ENCODE measurements at places on chromosomes 2 and 18.

DNA sequence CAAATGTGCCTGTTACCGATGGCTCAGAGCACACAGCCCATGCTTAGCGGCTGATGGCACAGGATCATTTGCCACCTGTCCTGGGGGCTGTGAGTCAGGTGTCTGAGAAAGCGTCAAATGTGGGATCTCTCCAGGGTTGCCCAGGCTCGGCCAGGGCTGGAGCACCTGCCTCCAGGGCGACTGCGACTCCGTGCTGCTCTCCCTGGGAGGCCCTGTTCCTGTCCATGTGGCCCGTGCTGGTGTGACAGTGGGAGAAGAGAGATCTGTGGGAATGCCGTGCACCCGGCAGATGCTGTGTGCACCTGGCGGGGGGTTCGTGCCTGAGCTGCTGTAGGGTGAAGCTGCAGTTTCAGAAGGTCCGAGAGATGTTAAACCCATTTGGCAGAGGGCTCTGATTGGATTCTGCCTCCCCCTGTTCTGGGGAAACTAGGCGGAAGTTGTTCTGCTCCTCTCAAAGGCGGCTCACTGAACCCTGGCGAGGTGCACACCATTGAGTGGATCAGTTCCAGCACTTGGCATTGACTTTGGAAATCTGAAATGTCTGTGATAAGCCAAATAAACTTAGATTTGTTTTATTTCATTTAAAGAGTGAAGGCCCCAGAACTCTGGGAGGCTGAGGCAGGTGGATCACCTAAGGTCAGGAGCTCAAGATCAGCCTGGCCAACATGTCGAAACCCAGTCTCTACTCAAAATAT lies 34.7 kb upstream of the TPO start:
- H3K4me1 ChIP-seq = no peaks in the 10 kb centered on the region
- H3K27me3 ChIP-seq = no peaks in the 10 kb centered on the region
- H3K4me3 ChIP-seq = no peak overlapping the region
- DNase-seq = no peak

DNA sequence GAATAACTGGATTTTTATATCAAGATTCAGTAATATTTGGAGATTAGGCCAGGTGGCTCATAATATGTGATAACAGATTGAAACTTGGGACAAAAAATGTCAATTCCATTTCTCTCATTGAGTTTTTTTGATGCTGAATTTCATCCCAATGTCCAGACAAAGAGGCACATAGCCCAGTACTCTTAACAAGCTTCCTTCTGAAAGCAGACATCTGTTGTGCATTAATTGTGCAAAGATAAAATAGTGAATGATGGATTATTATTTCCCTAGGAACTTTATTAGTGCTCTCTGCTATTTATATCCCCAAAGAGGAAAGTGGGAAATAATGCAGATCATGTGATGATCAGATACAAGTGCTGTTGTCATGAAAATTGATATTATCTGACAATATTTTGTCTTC lies 234.1 kb downstream of the CCDC102B start:
- H3K36me3 ChIP-seq = no peaks in the 10 kb centered on the region
- no peaks in the 10 kb centered on the region for H3K27me3 ChIP-seq
- H3K27ac ChIP-seq = no peak overlapping the region
- H3K4me3 ChIP-seq = no peak overlapping the region
- no peaks in the 10 kb centered on the region for H3K4me1 ChIP-seq

DNA sequence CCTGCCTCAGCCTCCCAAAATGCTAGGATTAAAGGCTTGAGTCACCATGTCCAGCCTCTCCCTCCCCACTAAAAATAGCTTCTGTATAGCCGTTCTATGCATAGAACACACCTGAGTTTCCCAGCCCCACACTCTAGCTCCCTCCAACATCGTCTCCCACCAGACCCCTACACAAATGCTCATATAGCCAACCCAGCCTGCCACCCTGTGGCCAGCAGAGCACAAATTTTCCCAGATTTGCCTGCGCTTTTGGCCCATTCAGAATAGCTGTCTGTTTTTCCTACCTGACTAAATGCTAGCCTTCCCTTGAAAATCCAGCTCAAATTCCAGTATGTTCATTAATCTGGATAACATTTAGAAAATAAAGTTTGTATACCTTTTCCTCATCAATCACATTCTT lies 22.8 kb downstream of the TRABD2A start:
- no peak overlapping the region for H3K4me3 ChIP-seq
- H3K27ac ChIP-seq = peak overlapping the region; percentile 53

DNA sequence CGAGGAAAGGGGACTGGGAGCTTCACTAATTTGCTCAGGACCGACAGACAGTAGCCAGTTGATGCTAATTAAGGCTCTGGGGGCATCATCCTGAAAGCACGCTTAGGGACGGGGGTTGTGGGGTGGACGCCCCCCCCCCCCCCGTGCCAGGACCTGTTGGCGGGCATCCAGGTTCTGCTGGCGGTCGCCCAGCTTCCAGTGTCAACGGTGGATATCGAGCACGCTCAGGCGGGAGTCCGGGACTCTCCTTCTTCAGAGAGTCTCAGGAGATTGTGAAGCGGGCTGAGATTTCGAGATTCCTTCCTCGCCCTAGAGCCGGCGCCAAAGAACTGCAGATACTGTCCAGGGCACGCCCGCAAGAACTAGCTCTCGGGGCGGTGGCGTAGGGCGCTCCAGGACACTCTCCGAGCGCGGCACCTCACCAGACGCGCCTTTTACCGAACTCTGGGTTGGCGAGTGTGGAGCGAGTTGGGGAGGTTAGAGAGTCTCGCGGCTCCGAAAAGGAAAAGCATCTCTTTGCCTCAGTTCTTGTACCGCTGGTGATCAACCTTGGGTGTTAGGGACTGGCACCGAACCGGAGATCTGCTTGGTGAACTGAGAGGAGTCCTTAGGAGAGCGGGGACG lies 5.6 kb downstream of the RAX start:
- peaks cover 53% of the 10 kb centered on the region for H3K27me3 ChIP-seq
- no peak overlapping the region for H3K27ac ChIP-seq
- peaks cover 33% of the 10 kb centered on the region for H3K4me1 ChIP-seq
- no peak overlapping the region for H3K4me3 ChIP-seq

- H3K27ac ChIP-seq = no peak overlapping the region
- no peaks in the 10 kb centered on the region for H3K4me1 ChIP-seq
- H3K4me3 ChIP-seq = no peak overlapping the region
- H3K27me3 ChIP-seq = no peaks in the 10 kb centered on the region
- H3K36me3 ChIP-seq = no peaks in the 10 kb centered on the region
Observed at GRCh38 chr2:149056541-149057255, 18.2 kb downstream of the LYPD6B start.

DNA sequence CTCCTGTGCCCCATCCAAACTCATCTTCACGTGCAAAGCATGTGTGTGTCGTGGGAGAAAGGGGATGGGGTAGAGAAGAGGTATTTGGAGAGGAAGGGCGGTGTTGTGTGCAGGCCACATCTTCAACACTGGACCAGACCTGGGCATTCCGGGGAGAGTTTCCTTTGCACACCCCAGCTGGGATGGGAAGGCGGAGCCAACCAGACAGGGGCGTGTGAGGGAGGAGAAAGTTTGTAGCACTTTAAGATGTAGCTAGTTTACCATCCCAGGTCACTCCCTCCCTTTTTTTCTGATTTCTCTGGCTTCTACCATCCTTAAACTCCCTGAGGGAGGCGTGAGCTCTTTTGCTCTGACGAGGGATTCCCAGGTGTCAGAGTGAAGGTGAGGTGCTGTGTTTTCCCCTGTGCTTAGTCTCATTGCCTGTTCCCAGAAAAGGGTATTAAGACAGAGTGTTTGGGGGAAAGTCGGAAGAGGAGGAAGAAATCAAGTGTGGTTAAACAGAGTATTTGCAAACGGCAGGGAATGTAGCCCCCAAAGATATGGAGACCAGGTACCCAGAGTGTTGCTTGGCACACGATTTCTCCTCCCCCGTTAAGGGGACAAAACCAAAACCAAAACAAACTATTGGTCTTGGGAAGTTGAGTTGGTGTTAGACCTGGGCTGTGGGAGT lies 1.6 kb downstream of the SETBP1 start:
- no peaks in the 10 kb centered on the region for H3K36me3 ChIP-seq
- H3K27ac ChIP-seq = no peak overlapping the region
- no peak overlapping the region for H3K4me3 ChIP-seq
- peaks cover 11% of the 10 kb centered on the region for H3K4me1 ChIP-seq

- H3K36me3 ChIP-seq = no peaks in the 10 kb centered on the region
- H3K4me1 ChIP-seq = no peaks in the 10 kb centered on the region
- H3K4me3 ChIP-seq = no peak overlapping the region
- no peak for DNase-seq
- H3K27me3 ChIP-seq = no peaks in the 10 kb centered on the region
- no peak overlapping the region for H3K27ac ChIP-seq
Observed at GRCh38 chr2:71748227-71748626, 294.9 kb downstream of the DYSF start.

GRCh38 chr2:135909976-135910375 lies 33.7 kb upstream of the MCM6 start:
- H3K36me3 ChIP-seq = peaks cover 32% of the 10 kb centered on the region
- DNase-seq = no peak
- no peak overlapping the region for H3K27ac ChIP-seq
- no peak overlapping the region for H3K4me3 ChIP-seq
- no peaks in the 10 kb centered on the region for H3K4me1 ChIP-seq

DNA sequence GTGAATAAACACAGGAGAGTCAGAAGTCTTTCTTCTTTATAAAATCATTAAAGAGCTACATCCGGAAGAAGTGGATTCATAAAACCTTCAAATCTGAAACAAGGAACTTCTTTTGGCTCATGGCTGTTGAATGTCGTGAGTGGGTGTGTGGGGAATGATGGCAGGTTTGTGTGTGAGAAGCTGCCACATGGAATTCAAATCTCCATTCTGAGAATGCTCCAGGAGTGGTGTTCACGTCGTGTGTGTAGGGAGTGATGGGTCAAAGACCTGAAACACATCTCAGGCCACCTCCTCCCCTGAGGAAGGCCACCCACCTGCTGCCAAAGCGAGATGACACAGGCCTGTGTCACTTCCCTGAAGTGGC lies 28.9 kb downstream of the FAM228A start:
- no peak for DNase-seq
- H3K4me1 ChIP-seq = no peaks in the 10 kb centered on the region
- no peaks in the 10 kb centered on the region for H3K27me3 ChIP-seq
- H3K36me3 ChIP-seq = peaks cover 49% of the 10 kb centered on the region

DNA sequence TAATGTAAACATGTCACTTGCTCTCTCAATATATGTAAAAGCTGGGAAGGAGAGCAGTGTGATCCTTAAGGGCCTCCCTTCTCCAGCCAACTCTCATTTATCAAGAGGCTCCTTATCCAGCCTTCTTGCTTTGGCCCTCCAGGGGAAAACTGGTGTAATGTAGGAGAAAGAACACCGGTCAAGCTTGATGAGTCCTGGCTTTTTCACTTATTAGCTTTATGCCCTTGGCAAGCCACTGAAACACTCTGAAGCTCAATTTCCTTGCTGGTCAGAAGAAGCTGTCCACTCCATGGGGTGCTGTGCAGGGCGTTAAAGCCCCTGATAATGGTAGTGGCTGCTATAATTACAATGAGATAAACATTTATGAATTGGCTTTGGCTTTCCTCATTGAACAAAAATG lies 251.2 kb upstream of the RBBP8 start:
- H3K27ac ChIP-seq = no peak overlapping the region
- H3K4me1 ChIP-seq = no peaks in the 10 kb centered on the region
- DNase-seq = no peak

- H3K4me3 ChIP-seq = no peak overlapping the region
- DNase-seq = no peak
- H3K27ac ChIP-seq = no peak overlapping the region
- no peaks in the 10 kb centered on the region for H3K27me3 ChIP-seq
- H3K4me1 ChIP-seq = no peaks in the 10 kb centered on the region
Observed at GRCh38 chr18:48470484-48471180, 61.4 kb upstream of the ZBTB7C start.

DNA sequence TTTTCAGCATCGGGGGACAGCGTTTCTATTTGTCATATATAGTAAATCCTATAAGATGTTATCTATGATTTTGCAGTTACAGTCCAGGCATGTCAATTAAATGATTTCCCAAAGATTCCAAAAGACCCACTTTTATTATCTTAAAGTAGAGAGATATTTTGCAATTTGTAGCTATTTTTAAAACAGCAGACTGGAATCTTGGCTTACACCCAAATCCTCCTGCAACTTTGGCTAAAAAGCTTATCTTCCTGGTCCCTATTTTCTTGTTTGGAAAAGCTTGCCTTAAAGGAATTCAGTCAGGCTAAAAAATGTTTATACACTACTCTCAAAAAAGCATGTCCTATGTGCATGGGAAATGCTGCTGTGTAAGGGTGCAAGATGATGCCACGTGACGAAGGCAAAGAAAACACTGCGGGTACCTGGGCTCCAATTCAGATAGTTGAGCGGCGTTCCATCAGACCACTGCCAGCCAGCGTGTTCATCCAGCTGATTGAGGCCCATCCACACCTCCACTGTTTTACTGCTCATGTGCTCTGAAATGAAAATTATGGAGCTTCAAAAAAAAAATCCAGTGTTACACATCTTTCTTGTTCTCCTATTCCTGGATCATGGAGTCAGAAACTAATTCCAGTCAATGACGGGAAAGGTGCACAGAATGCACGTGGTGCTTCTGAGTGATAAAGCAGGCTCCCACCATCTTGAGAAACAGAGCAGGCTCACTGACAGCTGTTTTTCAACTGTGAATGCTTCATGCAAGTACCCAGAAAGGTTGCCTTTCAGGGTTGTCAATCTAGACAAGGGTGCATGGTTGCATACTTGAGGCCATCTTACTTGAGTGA lies 33.8 kb downstream of the PLA2R1 start:
- DNase-seq = no peak
- H3K27ac ChIP-seq = no peak overlapping the region
- no peaks in the 10 kb centered on the region for H3K36me3 ChIP-seq

GRCh38 chr2:238948765-238949641 lies 101.1 kb downstream of the TWIST2 start:
- H3K36me3 ChIP-seq = no peaks in the 10 kb centered on the region
- H3K27me3 ChIP-seq = no peaks in the 10 kb centered on the region
- H3K4me3 ChIP-seq = no peak overlapping the region
- no peak overlapping the region for H3K27ac ChIP-seq
- peaks cover 12% of the 10 kb centered on the region for H3K4me1 ChIP-seq

GRCh38 chr2:112835536-112836162 lies 930 bp downstream of the IL1B start:
- no peak for DNase-seq
- H3K27me3 ChIP-seq = no peaks in the 10 kb centered on the region
- H3K36me3 ChIP-seq = no peaks in the 10 kb centered on the region
- H3K4me1 ChIP-seq = no peaks in the 10 kb centered on the region
- H3K4me3 ChIP-seq = no peak overlapping the region
- H3K27ac ChIP-seq = no peak overlapping the region

GRCh38 chr2:177124371-177124770 lies 88.2 kb upstream of the HNRNPA3 start:
- no peak overlapping the region for H3K4me3 ChIP-seq
- no peak for DNase-seq
- H3K27me3 ChIP-seq = peaks cover 4% of the 10 kb centered on the region

DNA sequence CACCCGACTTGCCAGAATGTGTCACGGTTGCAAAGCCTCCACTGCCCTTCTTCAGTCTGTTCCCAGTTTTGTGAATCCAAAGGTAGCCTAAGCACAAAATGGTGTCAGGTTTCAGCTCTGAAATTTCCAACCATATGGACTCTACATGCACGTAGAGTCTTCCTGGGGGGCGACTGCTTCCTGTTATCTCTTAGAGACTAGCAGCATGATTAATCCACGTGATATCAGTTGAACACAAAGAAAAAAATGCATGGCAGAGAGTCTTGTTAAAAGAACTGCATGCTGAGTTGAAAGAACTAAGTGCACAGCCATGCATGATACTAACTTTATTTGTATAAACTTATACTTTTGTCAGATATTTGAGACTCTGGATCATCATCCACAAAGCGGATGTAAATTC lies 404.4 kb downstream of the SOCS6 start:
- no peak overlapping the region for H3K4me3 ChIP-seq
- DNase-seq = no peak
- no peaks in the 10 kb centered on the region for H3K4me1 ChIP-seq
- no peak overlapping the region for H3K27ac ChIP-seq
- no peaks in the 10 kb centered on the region for H3K27me3 ChIP-seq

- H3K36me3 ChIP-seq = no peaks in the 10 kb centered on the region
- no peak overlapping the region for H3K27ac ChIP-seq
- H3K4me3 ChIP-seq = no peak overlapping the region
- DNase-seq = no peak
- no peaks in the 10 kb centered on the region for H3K4me1 ChIP-seq
Observed at GRCh38 chr2:121254748-121255147, 30.3 kb downstream of the TFCP2L1 start.
